HEK293T (cell line): ENCODE measurements at places on chromosomes 2 and 18.

GRCh38 chr2:104487366-104487765, 366.5 kb upstream of the POU3F3 start:
- DNase-seq = no peak

GRCh38 chr2:235806986-235807750, 313.3 kb downstream of the AGAP1 start:
- no peak for DNase-seq

- no peak for DNase-seq
These were observed 99.6 kb downstream of the SGPP2 start for GRCh38 chr2:222523783-222524544.

DNA sequence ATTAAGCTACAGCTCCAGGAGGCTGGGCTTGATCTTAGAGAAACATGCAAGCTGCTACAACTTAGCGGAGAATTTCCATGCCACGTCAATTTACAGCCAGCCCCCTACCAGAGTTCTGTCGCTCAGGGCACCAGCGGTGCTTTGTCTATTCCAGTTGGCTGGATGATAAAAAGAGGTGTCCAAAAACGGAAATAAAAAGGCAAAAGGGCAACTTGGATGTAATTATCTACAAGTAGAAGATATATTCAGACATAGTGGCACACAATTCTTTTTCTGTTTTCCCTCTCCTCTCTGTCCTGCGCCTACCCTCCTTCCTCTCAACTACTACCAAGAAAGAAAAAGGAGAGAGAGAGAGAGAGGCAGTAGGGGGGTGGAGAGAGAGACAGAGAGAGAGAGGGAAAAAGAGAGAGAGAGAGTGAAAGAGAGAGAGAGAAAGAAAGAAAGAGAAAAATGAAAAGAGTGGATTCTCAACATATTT, 363 bp upstream of the RFTN2 start:
- peak; percentile 23 for DNase-seq

DNA sequence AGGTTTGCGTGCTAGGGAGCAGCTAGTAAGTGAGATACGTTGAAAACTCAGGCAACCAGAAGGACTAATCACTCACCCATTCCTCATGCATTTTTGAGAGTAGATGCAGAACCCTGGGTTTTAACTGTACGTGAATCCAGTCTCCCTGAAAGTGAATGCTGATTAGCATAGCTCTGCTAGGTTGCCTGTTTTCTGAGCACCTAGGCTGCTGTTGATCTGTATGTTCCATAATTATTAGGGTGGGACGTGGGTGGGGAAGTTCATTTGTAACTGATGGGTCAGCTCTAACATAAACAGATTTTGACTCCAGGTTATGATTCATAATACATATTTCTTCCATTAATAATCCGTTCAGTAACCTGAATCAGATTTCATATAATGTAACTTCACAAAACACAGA, 379.0 kb upstream of the FANCL start:
- no peak for DNase-seq

GRCh38 chr18:79397247-79397829, 1.6 kb downstream of the NFATC1 start:
- DNase-seq = no peak

DNA sequence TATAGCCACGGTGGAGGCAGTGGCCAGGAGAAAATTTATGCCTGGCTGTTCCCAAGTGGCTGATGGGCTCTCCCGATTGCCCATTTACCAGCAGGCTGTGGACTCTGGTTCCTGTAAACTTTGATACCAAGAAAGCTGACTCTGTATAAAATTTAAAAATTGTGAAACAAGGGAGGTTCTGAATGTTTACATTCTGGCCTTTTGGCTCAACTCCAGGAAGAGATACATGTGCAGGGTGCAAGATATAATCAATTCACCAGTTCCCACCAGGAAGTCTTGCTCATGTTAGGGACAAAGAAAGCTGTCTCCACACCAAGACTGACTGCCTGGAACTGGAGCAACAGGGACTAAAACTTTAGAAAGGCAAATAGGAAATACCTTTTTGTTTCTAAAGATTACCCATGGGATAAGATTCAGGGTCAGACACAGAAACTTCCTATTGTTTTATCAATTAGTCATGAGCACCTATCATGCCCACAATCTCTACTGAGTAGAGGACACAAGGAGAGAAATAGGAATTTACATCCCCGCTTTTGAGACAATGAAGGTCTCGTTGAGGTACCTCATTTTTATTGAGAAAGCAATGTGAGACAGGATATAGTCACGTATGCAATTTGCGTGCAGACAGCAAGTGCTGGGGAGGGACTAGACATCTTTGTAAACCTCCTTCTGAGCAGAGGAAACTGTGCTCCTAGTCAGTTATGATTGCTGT, 123.5 kb downstream of the LIPG start:
- DNase-seq = no peak

DNA sequence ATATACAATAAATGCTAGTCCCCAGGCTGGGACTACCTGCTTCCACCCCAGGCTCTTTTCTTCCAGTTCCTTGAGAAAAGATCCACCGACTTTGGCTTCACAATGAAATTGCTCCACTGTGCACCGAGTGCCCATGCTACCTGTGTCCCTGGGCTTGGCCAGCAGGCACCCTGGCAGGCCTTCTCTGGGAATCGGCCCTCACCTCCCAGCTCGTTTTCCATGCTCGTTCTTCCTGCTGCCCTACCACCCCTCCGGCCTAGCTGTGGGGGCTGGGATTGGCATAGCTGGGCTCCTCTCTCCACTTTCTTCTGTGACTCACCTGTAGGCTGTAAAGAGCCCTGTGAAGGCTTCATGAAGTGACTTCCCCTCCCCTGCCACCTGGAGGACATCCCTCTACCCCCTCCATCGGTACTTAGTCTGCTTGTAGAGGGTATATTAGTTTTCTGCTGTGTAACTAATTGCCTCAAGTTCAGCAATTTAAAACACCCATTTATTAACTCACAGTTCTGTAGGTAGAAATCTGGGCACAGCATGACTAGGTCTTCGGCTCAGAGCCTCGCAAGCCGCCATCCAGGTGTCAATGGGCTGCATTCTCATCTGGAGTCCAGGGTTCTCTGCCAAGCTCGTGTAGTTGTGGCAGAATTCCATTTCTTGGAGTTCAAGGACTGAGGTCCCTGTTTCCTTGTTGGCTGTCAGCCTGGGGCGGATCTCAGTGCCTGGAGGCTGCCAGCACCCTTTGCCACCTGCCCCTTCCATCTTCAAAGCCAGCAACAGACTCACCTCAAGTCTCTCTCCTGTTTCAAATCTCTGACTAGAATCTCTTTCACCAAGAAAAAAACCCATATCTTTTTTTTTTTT, 57.6 kb downstream of the DPYSL5 start:
- DNase-seq = no peak

GRCh38 chr2:137521653-137522619, 442.3 kb upstream of the HNMT start:
- no peak for DNase-seq

GRCh38 chr2:31397094-31397493, 17.4 kb downstream of the XDH start:
- DNase-seq = no peak

DNA sequence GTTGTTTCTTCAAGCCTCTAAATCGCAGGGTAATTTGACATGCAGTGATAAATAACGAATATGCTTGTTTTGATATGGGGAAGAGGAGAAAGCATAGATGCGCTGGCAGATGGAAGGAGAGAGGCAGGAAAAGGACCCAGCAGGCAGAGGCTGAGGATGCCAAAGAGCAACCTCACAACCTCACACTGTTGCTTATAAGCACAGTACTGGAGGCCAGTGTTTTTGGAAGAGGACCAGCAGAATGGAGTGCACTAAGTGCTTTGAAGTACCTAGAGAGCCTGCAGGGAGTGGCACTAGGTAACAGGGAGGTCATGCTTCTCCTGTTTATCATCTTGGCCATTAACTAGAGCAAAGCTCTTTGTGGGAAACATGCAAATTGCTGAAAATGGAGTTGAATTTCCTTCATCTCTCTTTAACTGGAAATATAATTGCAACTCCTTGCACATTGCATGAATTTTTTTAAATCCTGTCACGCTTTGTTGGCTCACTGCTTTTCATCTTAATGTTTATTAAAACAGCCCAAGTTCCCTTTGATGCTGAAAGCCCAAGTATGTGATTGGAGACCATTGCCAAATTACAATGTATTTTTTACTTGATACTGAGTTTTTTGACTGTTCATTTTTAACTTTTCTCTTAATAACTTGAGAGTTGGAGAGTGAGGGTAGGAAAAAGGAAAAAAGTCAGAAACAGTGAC, 236.4 kb downstream of the LRRTM1 start:
- no peak for DNase-seq

GRCh38 chr2:9709539-9710285, 78.9 kb upstream of the YWHAQ start:
- DNase-seq = no peak

DNA sequence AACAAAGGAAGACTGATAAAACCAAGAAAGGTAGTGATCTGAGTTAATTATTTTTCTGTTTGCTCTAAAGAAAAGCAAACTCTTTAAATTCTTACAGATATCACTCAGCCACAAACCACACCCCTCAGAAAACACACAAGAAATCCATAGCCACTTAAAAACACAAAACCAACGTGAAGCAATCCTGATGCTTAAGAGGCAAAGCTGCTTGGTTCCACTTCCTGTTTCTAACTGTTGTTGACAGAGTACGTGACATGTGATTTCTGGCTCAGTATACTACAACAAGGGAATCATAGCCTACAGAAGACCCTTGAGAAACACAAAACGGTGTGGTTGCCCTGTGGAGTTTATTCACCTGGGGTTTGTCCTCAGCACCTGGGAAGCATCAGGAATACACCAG, 240.9 kb upstream of the APCDD1 start:
- DNase-seq = no peak

DNA sequence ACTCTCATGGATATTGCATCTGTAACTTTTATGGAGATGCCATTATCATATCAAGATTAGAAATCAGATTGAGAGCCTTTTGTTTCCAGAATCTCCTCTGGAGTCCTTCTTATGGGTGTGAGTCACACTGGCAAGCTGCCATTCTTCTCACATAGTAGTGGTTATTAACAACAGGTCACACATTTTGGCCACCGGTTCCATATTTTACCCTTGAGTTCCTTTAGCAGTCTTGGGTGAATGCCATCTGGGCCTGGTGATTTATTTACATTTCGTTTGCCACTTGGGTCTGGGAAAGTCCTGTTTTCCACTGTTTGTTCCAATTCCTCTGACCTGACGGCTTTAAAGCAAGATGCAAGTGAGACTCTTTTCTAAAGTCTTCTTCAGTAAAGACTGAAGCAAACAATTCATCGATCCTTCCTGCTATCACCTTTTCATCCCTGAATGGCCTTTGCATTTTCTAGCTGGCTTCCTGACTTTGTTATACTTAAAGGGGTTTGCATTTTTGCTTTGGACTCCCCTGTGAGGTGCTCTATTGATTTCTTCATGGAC, 80.5 kb upstream of the CAVIN2 start:
- no peak for DNase-seq

DNA sequence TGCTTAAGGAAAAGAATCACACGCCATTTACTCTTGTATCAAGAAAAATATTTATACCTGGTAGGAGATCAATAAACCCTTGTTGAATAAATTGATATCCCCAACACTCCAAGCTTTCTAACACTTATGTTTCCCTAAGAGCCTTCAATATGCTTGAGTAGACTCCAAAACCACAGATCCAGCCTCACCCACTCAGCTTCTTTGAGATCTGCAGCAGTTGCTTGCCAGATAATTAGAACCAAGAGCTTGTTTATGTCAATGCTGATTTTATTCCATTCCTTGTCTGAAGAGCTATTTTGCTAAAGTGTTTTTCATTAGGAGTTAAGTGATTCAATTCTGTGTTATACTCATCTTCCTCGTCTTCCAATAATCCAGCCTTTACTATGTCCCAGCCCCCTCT, 26.3 kb upstream of the CRIM1 start:
- DNase-seq = no peak

GRCh38 chr18:40577239-40577980, 1377.6 kb upstream of the PIK3C3 start:
- no peak for DNase-seq

DNA sequence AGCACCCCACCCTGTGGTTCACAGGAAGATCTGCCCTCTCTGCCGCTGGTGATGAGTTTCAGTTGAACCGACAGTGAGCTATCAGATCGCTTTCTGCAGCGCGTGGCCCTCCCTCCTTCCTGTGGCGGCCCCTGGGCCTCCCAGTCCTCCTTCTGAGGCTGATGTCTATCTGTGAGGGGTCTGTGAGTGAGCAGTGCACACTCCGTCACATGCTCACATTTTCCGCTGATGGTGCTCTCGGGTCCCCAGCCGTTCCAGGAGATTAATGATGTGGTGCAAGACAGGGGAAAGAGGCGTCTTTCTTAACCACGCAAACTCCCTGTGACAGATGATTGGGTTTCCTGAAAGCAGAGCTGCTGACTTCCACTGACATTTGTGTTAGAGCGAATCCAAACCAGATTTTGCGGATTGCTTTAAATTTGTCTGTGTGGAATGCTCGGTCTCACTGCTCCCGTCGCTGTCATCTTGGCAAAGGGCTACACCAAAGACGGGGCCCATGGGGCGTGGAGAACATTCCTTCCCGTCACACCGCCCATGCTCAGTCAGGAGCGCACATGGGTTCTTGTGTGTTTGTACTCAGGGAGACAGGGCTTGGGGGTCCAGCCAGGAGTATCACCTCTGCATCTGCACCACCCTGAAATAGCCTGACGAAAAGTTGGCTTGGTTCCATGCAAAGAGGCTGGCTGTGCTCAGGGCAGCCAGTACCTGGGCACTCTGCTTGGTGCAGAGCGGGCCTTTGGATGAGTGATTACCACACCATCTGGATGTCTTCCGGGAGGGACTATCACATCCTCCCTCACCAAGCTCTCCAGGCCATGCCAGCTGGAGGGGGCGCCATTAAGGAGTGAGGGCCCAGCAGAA, 154.7 kb upstream of the HS6ST1 start:
- DNase-seq = no peak

DNA sequence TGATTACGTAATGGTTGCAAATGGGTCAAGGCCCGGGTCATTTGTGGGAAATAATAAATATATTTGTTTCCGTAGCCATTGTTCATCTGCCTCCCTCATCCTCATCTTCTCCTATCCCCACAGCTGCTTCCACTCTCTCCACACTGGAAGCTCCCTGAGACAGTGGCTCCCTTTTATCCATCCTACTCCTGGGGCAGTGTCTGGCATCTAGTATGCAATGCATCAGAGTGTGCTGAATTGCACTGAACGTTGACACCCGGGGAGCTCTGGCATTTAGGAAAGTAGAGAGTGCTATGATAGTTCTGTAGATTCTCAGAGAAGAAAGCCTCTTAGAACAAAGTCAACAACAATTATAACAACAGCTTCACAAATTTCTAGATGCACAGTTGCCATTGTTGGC, 45.5 kb upstream of the NAB1 start:
- DNase-seq = no peak

- no peak for DNase-seq
These were observed 2.9 kb downstream of the RNF149 start for GRCh38 chr2:101305492-101306078.

- DNase-seq = no peak
These were observed 39.0 kb downstream of the NPC1 start for GRCh38 chr18:23547306-23547705.

- no peak for DNase-seq
These were observed 12.5 kb upstream of the HOXD1 start for GRCh38 chr2:176175709-176176607.

GRCh38 chr2:62465741-62466502, 40.1 kb downstream of the TMEM17 start:
- DNase-seq = no peak

- DNase-seq = no peak
These were observed 258.1 kb downstream of the LNPK start for GRCh38 chr2:175744000-175744399.

GRCh38 chr2:44817673-44818335, 123.7 kb upstream of the SIX3 start:
- DNase-seq = no peak
